T-helper 2 cell treated with Interferon-gamma antibody and Interleukin-4, amounts not matched to agents 5 μg/mL and 100 μg/mL, for 36 hours (primary cell): ENCODE measurements at places on chromosomes 16 and 17.

DNA sequence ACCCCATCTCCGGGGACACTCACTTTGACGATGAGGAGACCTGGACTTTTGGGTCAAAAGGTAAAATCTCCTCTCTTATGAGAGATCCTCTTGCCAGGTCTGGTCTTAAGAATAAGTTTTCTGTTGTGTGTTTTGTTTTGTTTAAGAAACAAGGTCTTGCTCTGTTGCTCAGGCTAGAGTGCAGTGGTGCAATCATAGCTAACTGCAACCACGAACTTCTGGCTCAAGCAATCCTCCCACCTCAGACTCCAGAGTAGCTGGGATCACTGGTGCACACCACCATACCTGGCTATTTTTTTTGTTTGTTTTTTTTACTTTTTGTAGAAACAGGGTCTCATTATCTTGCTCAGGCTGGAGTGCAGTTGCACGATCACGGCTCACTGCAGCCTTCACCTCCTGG is 4.1 kb downstream of the MMP25 start:
- peaks cover 53% of the 10 kb centered on the region for H3K4me1 ChIP-seq
- H3K27me3 ChIP-seq = peaks cover 7% of the 10 kb centered on the region
- H3K36me3 ChIP-seq = peaks cover 51% of the 10 kb centered on the region
- H3K27ac ChIP-seq = peak overlapping the region; percentile 68

- no peak overlapping the region for H3K27ac ChIP-seq
- H3K36me3 ChIP-seq = no peaks in the 10 kb centered on the region
- no peaks in the 10 kb centered on the region for H3K27me3 ChIP-seq
- no peak for DNase-seq
- no peaks in the 10 kb centered on the region for H3K4me1 ChIP-seq
These were observed 37.6 kb downstream of the NOS2 start for GRCh38 chr17:27762527-27763305.

DNA sequence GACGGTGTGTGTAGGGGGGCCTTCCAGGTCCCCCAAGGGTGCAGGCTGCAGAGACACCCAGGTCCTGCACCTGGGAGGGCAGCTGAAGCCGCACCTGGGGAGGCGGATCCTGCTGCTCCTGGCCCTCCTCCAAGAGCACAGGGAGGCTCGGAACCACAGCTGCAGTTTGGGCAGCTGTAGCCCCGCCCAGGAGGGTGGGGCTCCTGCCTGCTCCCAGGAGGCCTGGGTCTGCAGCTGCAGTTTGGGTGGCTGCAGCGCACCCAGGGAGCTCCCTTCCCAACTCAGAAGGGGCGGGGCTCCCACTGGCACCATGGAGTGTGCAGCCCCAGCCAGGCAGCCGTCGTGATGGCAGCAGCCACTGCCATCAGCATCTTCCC is 69.4 kb upstream of the NKD1 start:
- no peak overlapping the region for H3K4me3 ChIP-seq
- no peaks in the 10 kb centered on the region for H3K36me3 ChIP-seq
- H3K27ac ChIP-seq = no peak overlapping the region

GRCh38 chr17:7326186-7326585 is 2.9 kb downstream of the NEURL4 start:
- no peaks in the 10 kb centered on the region for H3K27me3 ChIP-seq
- no peak overlapping the region for H3K4me3 ChIP-seq
- peaks cover 22% of the 10 kb centered on the region for H3K36me3 ChIP-seq
- no peak overlapping the region for H3K27ac ChIP-seq

- no peak for DNase-seq
- H3K27me3 ChIP-seq = peaks cover 3% of the 10 kb centered on the region
- no peaks in the 10 kb centered on the region for H3K36me3 ChIP-seq
- H3K27ac ChIP-seq = no peak within 1 kb of the TSS
- no peak within 1 kb of the TSS for H3K4me3 ChIP-seq
These were observed at the start of gene CACNG1 for GRCh38 chr17:67044016-67044772. Gene CACNG1, plus strand, starts transcription at chr17:67044554. Its CDS starts 107 bp downstream, at chr17:67044661.

- no peak overlapping the region for H3K4me3 ChIP-seq
- H3K36me3 ChIP-seq = peaks cover 22% of the 10 kb centered on the region
- peak overlapping the region; percentile 16 for H3K27ac ChIP-seq
- no peak for DNase-seq
These were observed 19.8 kb upstream of the CBFB start for GRCh38 chr16:67009158-67009557.

- no peak overlapping the region for H3K4me3 ChIP-seq
- H3K27me3 ChIP-seq = no peaks in the 10 kb centered on the region
- peaks cover 49% of the 10 kb centered on the region for H3K36me3 ChIP-seq
- no peak overlapping the region for H3K27ac ChIP-seq
These were observed 54.2 kb downstream of the WIPI1 start for GRCh38 chr17:68403122-68403521.

DNA sequence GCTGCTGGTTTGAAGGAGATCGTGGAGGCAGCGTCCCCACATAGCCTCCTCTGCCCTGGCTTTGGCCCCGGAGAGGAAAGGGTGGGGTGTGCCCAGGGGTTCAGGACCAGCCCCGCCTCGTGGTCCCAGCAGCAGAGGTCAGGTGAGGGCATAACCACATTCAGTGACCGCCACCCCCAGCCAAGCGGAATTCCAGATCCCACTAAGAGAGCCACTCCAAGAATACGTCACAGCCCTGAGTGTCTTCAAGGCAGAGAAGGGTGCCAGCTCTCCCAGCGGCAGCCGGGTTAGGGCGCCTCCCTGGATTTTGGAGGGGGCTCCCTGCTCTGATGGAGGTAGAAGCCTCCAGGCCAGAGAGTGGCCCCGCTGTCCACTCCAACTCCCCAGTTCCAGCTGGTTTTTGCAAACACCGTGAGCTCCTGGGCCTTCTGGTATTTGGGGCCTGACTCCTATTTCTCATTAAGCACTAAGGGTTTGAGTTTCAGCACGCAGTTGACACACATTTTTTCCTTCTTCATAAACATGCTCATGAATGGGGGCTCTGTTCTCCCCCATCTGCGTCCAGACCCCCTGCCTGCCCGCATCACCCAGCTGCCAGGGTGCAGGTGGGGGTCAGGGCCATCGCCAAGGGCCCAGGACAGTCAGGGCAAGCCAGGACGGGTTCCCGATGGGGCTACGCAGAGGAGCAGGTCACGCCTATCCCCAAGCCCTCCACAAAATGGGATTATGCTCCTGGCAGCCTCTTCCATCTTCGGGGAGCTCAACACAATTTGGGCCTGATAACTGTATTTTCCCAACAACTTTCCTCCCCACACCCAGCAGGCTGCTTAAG is 98.4 kb upstream of the PLCG2 start:
- no peaks in the 10 kb centered on the region for H3K4me1 ChIP-seq
- H3K27ac ChIP-seq = no peak overlapping the region
- peaks cover 21% of the 10 kb centered on the region for H3K36me3 ChIP-seq
- H3K27me3 ChIP-seq = no peaks in the 10 kb centered on the region
- no peak overlapping the region for H3K4me3 ChIP-seq
- no peak for DNase-seq

DNA sequence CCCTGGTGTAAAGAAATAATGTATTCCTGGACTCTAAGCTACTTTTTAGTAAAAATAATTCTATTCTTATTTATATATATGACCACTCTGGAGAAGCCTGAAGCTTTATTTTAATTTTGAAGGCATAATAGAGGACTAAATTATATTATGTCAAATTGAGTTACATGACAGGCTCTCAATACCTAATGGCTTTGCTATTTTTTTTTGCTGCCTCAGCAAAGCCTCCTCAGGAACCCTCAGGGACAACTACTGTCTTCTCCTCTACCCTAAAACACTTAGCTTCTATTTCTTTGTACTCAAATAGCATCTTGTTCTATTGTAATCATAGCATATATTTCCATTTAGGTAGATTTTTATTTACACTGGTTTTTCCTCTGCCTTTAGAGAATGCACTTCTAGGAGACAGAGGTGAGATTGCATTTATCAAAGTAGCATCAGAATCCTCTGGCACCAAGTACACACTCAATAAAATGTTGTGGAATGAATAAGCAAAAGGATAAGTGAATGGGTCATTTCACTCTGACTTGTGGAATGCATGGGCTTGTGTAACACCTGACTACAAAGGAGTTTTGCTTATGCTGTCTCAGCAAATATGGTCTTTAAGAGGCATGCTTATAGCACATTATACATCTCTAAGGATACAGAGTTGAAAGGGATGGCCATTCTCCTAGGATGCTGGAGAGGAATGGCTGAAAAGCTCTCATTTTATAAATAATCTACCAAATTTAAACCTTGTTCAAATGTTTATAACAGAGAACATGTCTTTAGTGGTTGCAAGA is 605.2 kb downstream of the KCNJ2 start:
- no peaks in the 10 kb centered on the region for H3K4me1 ChIP-seq
- no peak overlapping the region for H3K4me3 ChIP-seq
- H3K27ac ChIP-seq = no peak overlapping the region
- no peaks in the 10 kb centered on the region for H3K36me3 ChIP-seq
- no peak for DNase-seq
- no peaks in the 10 kb centered on the region for H3K27me3 ChIP-seq

DNA sequence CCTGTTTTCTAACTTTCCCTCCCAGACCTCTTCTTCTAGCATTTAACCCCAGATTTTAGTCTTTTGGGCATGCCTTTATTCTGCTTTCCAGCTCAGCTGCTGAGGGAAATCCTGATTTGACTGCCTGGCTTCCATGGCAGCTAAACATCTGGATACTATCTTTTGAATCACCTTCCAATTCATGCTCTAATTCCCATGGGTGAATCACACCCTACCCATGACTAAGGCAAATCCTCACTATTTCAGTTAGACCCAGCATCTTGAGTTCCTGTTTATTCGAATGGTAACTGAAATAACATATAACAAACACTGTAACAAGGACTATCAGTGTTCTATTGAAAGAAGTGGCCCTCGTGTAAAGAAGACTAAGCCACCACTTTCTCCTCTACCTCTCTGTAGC is 29.8 kb downstream of the CA10 start:
- DNase-seq = no peak
- no peaks in the 10 kb centered on the region for H3K36me3 ChIP-seq
- no peaks in the 10 kb centered on the region for H3K27me3 ChIP-seq
- no peak overlapping the region for H3K27ac ChIP-seq
- no peaks in the 10 kb centered on the region for H3K4me1 ChIP-seq

DNA sequence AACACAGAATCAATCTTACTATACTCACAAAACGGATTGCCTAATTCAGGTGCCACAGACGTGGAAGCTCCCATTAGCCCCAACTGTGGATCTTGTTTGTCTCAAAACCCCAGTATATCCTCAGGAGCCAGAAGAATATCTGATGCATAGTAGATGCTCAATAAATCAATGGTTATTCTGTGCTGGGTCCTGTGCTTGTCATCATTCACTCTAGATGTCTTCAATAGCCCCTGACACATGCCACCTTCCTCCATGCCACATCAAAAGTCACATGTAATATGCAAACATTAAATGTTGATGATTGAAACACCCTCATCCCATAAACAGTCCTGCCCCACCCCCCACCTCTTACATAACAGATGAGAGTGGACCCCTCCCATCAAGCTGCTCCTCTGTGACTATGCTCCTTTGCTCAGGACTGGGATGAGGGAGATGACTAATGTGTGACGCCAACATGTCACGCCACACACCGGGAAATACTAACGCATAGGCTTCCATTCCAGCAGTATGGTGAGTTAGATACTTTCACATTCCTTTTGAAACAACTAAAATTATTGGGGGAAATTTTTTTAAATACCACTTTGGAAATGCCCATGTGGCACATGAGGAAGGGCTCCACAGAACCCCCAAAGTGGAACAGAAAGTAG is 267.6 kb upstream of the SDK2 start:
- peaks cover 14% of the 10 kb centered on the region for H3K27me3 ChIP-seq
- no peak for DNase-seq

DNA sequence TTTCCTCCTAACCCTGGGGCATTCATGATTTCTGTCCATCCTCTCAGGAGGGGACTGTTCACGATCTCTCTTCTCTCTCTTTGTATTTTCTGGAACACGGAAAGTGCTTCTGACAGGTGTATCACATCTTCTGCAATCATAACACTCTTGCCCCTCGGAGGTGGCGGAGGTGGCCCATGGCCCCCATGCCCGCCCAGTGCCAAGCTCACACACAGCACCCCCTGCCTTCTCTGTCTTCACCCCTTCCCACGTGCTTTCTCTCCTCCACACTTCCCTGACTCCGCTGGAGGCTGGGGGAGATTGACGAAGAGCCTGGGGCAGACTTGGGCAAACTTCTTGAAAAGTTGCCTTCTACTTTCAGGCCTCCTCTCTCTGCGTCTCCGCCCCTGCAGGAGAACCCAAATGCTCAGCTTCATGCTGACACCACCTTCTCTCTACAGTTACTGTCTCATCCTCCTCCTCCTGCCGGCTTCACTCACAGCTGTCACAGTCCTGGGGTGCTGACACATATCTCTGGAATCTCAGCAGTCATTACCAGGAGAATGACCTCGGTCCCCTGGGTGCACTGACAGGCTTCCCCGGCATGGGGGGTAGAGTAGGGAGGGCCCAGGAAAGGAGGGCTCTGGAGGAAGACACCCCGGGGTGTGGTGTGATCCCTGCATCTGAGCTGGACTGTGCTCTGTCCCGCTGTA is 127.1 kb downstream of the ENGASE start:
- H3K27me3 ChIP-seq = no peaks in the 10 kb centered on the region
- no peak for DNase-seq
- H3K4me1 ChIP-seq = no peaks in the 10 kb centered on the region
- H3K27ac ChIP-seq = no peak overlapping the region
- no peak overlapping the region for H3K4me3 ChIP-seq

- no peaks in the 10 kb centered on the region for H3K27me3 ChIP-seq
- peaks cover 33% of the 10 kb centered on the region for H3K36me3 ChIP-seq
- no peak for DNase-seq
- H3K4me1 ChIP-seq = peaks cover 49% of the 10 kb centered on the region
- peak overlapping the region; percentile 62 for H3K4me3 ChIP-seq
- H3K27ac ChIP-seq = peak overlapping the region; percentile 78
These were observed 100.8 kb upstream of the CORO6 start for GRCh38 chr17:29723278-29724047.

- no peaks in the 10 kb centered on the region for H3K36me3 ChIP-seq
- H3K27me3 ChIP-seq = peaks cover 22% of the 10 kb centered on the region
- DNase-seq = peak; percentile 31
- no peak overlapping the region for H3K4me3 ChIP-seq
- no peaks in the 10 kb centered on the region for H3K4me1 ChIP-seq
These were observed 3.9 kb downstream of the CDH11 start for GRCh38 chr16:65117811-65118448.

- H3K4me1 ChIP-seq = peaks cover 45% of the 10 kb centered on the region
- H3K4me3 ChIP-seq = peak overlapping the region; percentile 65
- no peaks in the 10 kb centered on the region for H3K27me3 ChIP-seq
- H3K27ac ChIP-seq = peak overlapping the region; percentile 83
These were observed 2.7 kb downstream of the MNT start for GRCh38 chr17:2398182-2398581.

- H3K27me3 ChIP-seq = peaks cover 3% of the 10 kb centered on the region
- no peaks in the 10 kb centered on the region for H3K36me3 ChIP-seq
- no peak overlapping the region for H3K27ac ChIP-seq
- H3K4me1 ChIP-seq = no peaks in the 10 kb centered on the region
These were observed 9.7 kb downstream of the CASKIN2 start for GRCh38 chr17:75505640-75506039.
